ENCODE measurements at places on chromosomes 5 and 9.

DNA sequence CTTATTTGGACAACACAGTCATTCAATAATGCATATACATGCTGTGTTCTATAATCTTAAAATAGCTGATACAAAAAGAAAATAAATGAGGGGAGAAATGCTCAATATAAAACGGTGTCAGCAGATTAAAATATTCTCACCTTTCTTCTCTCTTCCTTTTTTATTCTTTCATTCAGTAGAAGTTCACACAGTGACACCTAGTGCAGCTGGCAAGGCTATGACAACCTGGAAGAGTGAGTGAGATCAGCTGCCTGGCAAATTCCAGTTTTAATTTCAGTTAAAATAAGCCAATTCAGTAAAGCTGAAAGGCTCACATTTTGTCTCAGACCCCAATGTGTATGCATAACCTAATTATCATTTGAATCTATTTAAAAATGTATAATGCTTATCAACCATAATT, 150.3 kb downstream of the RASEF start:
- no peak for DNase-seq

DNA sequence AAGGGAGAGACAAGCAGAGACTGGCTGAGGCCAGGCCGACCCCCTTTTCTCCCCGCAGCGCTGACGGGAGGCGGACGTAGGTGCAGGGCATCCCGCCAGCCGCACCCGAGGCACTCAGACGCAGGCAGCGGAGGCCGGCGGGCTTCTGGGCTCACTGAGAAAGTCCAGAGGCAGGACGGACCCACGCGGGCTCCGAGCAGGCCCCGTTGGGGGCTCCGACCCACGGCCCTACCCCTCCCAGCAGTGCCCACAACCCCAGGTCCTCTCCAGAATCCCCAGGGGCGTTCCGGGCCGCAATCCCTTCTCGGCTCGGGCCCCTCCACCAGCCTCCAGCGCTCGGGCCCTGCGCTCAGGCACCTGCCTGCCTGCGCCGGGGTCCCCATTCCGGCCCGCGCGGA, 543 bp downstream of the MTMR12 start:
- peak; percentile 51 for DNase-seq

DNA sequence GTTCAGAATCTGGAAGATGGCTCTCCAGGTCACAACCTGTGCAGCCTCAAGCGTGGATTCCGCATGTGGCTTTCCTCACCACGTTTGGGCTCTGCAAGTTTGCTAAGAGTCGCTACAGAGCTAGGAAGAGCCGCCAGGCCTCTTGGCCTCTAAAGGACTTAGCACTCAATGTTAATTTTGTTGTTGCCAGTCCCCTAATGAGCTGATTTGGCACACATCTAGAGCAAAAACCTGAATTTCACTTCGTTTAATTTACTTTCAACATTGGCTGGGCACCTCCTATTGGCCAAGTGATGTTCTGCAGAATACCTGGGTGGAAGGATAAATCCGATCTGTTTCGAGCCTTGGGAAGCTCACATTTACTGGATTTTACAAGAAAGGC, 65.8 kb upstream of the UNC5A start:
- no peak for DNase-seq

GRCh38 chr5:11906497-11906896, 2.3 kb upstream of the CTNND2 start:
- no peak for DNase-seq

GRCh38 chr9:5482194-5482593, 28.1 kb upstream of the PDCD1LG2 start:
- no peak for DNase-seq

- no peak for DNase-seq
Observed at GRCh38 chr9:126125577-126125976, 201.1 kb upstream of the MVB12B start.

DNA sequence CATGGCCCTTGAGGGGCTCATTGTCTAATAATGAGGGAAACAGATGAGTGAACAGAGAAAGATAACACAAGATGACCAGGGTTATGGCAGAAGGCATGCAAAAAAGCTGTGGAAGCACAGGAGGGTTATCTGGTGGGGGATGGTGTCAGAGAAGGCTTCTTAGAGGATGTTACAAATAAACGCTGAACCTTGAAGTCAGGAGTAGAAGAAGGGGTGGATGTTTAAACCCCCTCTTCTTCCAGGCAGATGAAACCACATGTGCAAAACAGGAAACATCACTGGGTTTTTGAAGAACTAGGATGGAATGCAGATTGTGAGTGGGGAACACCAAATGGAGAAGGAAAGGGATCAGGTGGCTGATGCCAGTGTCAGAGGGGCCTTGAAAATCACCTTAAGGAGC, 41.8 kb upstream of the NR5A1 start:
- no peak for DNase-seq

DNA sequence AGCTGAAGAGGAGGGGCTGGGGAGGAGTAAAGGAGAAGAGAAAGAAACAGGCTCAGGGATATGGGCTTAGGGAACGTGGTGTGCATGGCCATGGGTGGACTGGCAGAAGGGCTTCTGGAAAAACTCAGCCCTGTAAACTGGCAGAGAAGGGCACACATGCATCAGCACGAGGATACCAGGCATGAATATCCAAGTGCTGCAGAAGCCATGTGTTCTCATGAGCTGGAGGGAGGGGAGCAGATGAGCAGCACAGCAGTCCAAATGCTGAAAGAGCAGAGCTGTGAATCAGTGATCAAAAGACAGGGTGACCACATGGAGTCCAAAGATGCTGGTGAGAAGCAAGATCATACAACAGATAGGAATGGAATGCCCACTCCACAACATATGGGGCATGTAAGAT, 72.3 kb downstream of the SEMA5A start:
- DNase-seq, result peak; percentile 74

DNA sequence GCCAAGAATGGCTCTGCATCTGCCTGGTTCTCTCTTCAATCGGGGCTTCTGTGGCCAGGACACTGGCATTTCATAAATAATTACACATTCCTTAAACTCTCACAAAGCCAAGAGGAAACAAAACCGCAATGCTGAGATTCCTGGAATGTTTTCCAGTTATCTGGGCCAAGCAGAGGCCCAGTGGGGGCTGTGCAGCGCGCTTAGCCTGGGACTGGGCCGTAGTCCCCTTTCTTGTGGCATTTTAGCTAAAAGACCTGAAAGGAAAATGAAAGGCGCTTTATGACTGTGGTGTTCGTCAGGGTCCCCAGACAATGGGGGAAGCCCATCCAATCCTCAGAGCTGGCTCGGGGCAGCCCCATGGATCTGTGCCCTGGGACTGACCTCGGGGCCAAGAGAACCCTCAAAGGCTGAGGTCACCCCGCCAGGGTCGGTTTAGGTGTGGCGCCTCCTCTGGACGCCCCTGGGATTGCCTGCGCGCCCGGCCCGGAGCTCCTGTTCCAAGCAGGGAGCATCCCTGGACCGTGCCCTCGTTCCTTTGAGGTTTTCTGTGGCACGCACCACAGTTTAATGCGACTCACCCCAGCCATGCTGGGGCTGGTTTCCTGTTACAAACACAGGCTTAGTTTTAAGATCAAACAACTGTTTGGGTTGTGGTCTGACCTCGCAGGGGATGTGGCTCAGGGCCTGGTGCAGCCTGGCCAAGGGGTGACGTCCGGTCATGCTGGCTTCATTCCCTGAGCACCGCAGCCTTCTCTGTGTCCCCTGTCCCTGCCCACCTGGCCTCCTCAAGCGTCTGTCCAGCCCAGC, 51.5 kb upstream of the NKD2 start:
- peak; percentile 95 for DNase-seq

DNA sequence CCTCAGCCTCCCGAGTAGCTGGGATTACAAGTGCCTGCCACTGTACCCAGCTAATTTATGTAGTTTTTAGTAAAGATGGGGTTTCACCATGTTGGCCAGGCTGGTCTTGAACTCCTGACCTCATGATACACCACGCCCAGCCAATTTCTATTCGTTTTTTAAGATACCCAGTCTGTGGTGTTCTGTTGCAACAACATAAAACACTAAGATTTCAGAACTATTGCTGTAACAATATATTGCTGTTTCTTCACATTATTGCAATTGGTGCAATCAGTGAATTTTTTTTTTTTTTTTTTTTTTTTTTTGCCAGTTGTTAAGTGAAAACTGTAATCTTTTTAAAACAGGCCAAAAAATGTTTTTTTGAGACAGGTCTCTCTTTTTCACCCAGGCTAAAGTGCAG, 9.9 kb downstream of the SRP19 start:
- DNase-seq, result no peak

- DNase-seq, result no peak
Observed at GRCh38 chr5:151458314-151458713, 10.9 kb downstream of the SLC36A1 start.

- DNase-seq, result peak; percentile 36
Observed at GRCh38 chr5:160133071-160133917, 14.0 kb upstream of the PWWP2A start.
